ENCODE measurements at places on chromosomes 13 and 19.

- DNase-seq, result no peak
These were observed 32.0 kb downstream of the RUBCNL start for GRCh38 chr13:46355088-46355468.

DNA sequence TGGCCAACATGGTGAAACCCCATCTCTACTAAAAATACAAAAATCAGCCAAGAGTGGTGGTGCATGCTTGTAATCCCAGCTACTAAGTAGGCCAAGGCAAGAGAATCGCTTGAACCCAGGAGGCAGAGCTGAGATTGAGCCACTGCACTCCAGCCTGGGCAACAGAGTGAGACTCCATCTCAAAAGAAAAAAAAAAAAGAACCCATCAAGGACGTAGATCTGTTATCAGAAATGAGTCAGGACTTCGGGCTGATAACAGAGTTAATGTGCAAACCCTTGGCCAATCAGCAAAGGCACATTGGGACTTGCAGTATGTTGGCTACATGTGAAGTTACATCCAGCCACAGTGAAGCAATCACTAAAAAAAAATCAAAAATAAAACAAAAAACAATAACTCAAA lies 4.8 kb upstream of the LGALS7B start:
- DNase-seq, result no peak

DNA sequence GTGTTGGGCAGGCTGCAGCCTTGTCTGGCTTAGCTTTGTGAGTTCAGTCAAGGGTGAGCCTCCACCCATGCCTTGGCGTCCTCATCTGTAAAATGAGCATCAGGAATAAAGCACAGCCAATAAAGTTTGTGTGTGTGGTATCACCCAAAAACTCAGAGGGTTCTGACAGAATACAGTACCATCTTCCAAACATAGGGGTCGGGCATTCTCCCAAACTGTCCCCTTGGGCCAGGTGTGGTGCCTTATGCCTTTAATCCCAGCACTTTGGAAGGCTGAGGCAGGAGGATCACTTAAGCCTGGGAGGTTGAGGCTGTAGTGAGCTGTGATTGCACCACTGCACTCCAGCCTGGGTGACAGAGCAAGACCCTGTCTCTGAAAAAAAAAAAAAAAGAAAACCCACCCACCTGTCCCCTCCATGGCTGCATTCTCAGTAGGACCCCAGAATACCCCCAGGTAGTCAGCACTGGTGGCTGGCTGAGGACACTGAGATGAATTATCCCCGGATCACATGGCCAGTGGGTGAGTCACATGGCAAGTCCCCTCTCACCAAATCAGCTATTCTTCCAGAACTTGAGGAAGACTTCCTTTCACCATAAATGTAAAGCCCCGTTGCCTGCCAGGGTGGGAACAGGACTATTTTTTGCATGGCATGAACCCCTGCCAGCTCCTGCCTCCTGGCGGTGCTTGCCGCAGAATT lies 18.6 kb downstream of the POP4 start:
- no peak for DNase-seq

DNA sequence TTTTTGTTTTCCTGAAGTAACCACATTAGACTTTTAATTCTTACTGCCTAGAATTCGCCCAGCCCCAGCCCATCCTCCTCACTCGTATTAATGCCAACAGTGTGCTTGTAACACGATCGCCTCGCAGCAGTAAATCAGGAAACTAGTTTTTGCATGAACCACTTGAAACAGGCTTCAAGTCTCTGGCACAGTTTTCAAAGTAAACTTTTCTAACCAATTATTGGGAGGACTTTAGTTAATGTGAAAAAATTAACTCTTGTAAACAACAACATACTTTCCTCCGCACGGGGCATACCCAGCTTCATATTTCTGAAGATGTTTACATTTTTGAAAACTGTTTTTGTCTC lies 39.2 kb downstream of the TNFRSF19 start:
- peak; percentile 57 for DNase-seq

DNA sequence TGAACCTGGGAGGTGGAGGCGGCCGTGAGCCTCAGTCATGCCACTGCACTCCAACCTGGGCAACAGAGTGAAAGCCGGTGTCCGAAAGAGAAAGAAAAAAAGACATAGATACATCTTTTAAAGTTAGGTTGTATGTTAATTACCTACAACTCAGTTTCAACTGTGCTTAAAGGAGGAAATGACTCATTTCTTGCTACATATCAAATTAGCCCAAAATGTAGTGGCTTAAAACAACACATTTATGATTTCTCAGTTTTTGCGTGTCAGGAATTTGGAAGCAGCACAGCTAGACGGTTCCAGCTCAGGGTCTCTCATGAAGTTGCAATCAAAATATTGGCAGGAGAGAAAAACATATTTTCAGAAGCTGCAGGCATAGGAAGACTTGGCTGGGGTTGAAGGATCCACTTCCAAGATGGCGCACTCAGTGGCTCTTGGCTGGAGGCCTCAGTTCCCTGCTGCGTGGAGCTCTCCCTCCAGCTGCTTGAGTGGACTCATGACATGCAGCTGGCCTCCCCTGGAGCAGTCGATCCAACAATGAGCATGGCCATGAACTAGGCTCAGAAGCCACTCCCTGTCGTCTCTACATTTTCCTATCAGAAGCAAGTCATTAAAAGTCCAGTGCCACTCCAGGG lies 7.1 kb downstream of the LDLR start:
- peak; percentile 71 for DNase-seq

DNA sequence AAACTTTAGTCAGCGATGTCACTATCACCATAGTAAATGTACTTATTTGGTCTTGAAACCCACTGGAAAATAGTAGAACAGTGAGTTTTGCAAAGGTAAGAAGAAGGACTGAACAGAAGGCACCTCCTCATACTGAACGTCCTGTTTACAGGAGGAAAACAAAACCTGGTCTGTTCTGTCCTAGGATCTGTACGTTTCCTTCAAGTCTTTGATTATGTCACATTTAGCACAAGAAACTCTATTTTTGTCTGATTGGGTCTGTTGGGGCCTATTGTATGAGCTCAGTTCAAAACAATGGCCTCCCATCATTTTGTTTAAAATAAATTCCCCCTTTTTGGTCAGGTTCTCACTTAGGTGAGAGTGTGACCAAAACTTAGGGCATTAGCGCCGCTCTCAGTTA lies 11.2 kb upstream of the CFAP97D2 start:
- DNase-seq, result no peak

- peak; percentile 39 for DNase-seq
These were observed 13.5 kb downstream of the ARRDC5 start for GRCh38 chr19:4889034-4889815.

GRCh38 chr19:14054099-14054498 lies 7.8 kb downstream of the PALM3 start:
- no peak for DNase-seq

DNA sequence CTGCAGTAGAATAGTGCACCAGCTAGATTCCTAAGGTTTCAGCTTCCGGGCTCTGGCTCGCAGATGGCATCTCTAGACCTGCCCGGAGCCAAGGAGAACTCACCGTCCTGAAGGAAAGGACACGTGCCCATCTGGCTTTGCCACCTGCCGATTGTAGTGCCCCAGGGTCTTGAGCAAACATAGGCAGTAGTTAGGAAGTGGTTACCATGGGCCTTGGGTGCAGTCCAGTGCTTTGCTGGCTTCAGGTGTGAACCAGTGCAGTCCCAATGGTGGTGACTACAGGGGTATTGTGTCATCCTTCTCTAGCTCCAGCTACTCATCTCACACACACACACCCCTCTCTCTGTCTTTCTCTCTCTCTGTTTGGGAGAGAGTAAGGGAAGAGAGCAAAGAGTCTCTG lies 61.4 kb upstream of the TEX29 start:
- no peak for DNase-seq

GRCh38 chr13:77699059-77699680 lies 1.7 kb downstream of the SLAIN1 start:
- DNase-seq, result no peak

GRCh38 chr13:84574851-84575250 lies 692.6 kb upstream of the SLITRK1 start:
- peak; percentile 51 for DNase-seq

DNA sequence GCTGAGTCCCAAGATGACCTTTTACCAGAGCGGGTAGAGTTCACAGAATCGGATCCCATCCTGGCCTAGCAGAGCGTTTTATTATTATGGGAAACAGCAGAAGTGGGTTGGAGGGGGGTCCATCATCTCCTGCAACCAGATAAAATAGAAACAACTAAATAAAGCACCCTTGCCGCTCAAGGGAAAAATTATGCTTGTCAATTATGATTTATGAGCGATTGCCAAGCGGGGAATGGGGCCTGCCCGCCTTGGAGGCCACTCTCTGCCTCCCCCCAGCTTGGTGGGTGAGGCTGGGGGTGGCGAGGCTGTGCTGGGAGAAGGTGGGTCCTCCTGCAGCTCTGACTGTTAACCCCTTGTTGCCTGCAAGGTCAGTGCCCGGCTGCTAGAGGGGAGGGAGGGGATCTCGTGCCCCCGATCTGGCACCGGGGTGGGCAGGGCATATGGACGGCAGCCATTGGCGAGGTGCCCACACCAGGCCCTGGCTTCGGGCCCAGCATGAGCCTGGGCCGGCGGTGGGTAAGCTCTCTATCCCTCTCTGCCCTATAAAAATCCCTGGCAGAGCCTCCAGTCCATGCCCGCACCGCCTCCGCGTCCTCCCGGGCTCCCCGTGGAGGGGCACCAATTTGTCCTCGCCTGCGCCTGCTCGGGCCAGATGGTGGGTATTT lies 129.1 kb downstream of the URI1 start:
- DNase-seq, result no peak

- no peak for DNase-seq
These were observed 848 bp upstream of the NECTIN2 start for GRCh38 chr19:44845286-44845611.

DNA sequence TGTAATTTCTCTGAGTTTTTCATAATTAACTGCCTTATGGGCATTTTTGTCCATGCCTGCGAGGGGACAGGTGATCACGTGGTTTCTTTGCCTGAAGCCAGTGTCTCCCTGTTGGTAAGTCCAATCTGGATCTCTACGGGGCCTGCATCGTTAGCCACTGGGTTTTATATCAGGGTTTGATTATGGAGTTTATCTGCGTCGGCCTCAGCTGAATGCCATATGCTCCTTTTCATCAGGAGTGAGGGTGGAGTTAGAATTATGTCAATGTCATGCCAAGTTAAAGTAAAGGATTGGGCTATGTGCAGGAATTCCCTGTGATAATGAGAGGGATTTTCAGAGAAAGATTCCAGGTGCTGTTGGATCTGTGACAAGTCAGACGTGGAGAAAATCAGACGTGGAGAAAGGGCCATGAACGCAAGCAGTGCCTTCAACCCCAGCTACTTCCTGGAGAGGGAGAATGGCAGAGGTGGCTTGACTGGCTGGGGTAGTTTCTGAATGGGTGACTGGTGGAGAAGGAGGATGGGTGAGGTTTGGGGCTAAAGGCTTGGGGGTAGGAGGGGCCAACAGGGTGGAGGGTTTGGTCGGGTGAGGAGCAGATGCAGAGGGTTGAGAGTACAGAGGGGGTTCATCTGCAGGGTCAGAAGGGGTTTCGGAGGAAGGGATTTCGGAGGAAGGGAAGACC lies 24.3 kb downstream of the TMEM255B start:
- DNase-seq, result no peak

DNA sequence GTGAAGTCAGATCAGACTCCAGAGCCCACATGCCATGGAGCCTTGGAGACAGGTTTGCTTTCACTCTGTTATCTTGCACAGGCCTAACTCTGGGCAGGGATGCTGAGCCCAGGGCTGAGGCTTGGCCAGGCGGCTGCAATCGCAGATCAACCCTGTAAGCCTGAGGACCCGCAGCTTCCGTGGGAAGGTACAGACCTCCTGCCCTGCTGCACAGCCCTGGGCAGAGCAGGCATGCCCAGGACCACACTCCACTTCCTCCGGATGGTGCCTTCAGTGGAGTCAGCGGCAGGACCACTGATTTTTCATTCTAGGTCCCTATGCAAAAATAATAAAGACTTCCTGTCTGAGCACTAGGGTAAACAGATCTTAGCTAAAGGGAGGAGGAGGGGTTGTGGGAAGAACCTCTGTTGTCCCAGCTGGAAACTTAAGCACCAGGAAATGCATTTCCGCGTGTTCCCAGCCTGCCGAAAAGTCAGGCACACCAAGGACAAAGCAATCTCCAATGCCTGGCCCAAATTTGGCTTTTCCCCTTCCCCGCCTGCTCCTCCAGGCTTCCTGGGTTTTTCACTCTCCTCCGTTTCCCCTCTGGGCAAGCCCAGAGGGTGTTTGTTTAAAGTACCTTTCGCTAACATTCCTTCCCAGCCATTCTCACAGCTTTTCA lies 87.3 kb downstream of the KCTD15 start:
- peak; percentile 39 for DNase-seq

- no peak for DNase-seq
These were observed 94.2 kb downstream of the ZDHHC20 start for GRCh38 chr13:21364916-21365315.

DNA sequence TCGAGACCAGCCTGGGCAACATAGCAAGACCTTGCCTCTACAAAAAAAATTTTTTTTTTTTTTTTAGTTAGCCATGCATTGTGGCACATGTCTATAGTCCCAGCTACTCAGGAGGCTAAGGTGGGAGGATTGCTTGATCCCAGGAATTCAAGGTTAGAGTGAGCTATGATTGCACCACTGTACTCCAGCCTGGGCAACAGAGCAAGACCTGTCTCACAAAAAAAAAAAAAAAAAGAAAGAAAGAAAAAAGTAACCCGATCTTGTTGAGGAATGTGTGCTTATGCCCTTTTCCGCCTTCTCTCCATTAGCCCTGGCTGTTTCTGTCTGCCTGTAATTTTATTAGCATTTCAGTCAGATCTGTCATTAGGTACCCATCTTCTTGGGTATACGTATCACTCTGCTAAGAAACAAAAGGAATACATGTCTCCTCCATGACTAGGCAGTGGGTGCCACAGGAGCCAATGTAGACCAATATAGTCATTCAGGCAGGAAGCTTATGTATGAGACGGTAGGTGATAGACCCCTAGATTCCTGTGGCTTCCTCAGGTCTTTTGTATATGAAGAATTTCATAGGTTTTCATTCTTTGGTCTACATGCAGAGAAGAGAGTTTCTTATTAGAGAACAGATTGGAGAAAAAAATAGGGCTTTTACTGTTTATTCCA lies 59.6 kb upstream of the NPAS1 start:
- peak; percentile 36 for DNase-seq

DNA sequence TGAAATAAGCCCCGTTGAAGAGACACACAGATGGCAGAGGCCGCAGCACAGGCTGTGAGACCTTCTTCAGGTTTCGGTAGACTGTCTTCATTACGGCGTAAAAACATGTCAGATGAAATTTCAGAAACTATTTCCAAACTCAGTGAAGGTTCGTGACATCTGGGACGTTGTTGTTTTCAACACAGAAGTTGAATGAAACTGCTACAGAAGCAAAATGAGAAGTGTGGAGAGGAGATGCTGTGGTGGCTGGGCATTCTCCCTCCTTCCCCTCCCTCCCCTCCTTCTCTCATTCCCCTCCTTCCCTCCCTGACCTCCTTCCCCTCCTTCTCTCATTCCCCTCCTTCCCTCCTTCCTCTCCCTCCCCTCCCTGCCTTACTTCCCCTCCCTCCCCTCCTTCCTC lies 113.6 kb downstream of the ATP11A start:
- no peak for DNase-seq

Measured in fibroblast of skin of back (primary cell).